Tibial artery (tissue), 4 donors: ENCODE measurements at places on chromosomes 2 and 18.

DNA sequence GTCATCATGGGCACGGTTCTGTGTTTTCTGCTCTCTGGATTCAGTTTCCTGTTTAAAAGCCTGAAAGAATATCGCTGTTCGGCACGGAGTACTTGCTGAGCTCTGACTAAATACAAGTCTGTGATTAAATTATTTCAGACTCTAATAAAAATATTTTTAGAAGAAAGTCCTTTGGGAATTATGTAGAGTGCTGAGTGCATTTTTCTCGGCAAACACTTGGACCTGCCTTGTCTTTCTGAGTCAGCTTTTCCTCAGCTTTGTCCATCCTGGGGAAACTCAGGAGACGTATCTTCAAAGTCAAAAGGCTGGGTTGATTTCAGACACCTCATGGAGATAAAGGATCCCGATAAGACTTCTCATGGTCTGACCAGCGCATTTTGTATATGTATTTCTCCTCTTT lies 45.9 kb downstream of the IL1R2 start:
- DNase-seq, result no peak

- DNase-seq, result no peak
Measured at GRCh38 chr2:133777574-133777960, 209.3 kb upstream of the NCKAP5 start.

GRCh38 chr2:219951099-219951498 lies 323.7 kb downstream of the SLC4A3 start:
- no peak for DNase-seq

GRCh38 chr2:168632709-168633121 lies 169.7 kb upstream of the NOSTRIN start:
- no peak for DNase-seq

DNA sequence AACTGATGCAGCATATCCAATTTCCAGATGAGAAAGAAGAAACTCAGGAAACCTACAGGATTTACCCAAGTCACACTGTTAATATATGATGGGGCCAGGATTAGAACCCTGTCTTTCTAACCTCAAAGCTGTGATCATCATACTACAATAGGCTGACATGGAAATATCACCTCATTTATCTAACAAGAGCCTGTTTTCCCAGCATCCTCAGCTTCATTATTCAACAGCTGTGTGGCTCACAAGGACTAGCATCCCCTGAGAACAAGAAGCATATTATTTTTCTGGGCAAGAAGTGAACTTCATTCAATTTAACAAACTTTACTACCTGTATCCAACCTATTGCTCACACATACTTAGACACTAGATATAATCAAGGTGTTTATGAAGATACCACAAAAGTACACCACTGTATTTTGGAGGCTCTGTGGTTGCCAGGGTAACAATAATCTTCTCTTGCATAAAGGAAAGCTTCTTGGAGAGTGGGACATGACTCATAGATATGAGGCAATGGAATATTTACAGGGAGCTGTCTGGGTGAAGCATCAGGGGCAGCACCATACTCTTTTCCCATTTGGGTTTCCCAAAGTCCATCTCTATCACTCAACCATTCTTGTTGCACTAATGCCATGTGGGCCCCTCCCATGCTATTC lies 218.2 kb downstream of the RAD51AP2 start:
- DNase-seq, result no peak

DNA sequence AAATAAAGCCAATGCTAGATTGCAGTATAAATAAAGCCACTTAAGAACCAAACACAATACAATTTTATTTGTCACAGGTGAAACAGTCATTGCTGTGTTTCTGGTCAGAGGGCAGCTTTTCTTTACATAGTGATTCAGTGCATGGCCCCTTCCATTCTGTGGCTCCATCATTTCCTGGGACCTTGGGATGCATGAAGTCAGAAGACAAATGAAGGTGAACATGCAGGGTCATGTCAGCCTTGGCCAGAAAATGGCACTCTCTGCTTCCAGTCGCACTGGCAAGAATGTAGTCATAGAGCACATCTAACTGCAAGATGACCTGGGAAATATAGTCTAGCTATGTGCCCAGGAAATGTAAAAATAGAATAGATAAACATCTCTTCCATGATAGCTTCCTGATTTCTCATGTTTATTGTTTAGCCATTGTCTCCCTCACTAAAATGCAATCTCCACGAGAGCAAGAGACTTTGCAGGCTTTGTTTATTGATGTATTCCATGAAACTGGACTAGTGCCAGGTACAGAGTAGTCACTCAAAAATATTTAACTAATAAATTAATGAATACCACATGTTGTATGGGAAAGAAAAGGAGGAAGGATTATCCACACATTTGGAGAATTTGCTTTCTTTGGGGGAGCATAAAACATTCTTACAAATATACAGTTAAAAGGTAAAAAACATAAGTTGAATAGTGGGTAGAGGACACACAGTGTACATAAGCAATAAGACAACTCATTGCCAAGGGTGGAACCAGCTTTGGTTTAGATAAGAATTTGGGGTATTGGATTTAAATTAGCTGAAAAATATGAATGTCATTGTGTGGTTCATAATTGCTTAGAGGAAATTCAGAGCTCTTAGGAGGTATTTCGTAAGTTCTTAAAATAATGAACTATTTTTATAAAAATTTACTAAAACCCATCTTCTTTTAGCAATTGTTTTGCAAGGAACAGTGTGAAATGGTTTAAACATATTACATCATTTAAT lies 343.8 kb downstream of the PID1 start:
- no peak for DNase-seq

GRCh38 chr2:76563730-76564129 lies 853.0 kb upstream of the GCFC2 start:
- no peak for DNase-seq

- DNase-seq, result peak; percentile 14
Measured at GRCh38 chr2:217803653-217803960, 199.2 kb downstream of the TNS1 start.

GRCh38 chr2:206556357-206556949 lies 85.8 kb upstream of the FAM237A start:
- no peak for DNase-seq

DNA sequence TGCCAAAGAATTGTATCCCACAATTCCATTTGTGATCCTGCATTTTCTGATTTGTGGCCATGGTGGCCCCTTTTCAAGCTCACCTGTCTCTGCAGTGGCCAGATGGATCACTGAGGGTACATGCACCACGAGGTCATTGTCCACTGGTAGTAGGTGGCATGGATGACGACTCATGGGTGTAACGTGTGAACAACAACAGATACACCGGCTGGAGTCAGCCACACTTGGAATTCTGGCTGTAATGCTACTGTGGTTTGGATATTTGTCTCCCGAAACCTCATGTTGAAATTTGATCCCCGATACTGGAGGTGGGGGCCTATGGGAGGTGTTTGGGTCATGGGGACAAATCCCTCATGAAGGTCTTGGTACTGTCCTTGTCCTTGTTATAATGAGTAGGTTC lies 102.2 kb upstream of the TAF1B start:
- no peak for DNase-seq

- DNase-seq, result no peak
Measured at GRCh38 chr2:198385856-198386255, 581.5 kb downstream of the PLCL1 start.

- no peak for DNase-seq
Measured at GRCh38 chr2:56357655-56358295, 174.0 kb downstream of the CCDC85A start.

DNA sequence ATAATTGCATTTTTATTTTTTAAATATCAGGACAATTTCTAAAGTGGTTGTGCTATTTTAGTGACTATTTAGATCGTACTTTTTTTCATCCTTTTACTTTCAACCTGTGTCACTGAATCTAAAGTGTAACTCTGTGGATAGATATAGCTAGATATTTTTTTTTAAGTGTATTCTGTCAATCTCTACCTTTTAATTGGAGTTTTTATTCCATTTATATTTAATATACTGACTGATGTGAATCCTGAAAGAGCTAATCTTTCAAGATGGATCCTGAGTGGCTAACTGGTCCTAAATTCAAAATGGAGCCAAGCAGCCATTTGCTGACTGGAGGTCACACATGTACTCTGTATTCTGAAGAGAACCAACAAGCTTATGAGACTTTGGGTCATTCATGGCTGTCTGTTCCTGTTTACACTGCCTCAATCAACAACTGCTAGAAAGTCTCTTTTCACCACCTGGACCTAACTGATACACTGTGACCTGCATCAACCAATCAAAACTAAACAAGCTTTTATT lies 4.6 kb upstream of the PSMD14 start:
- DNase-seq, result no peak

GRCh38 chr2:6031200-6031867 lies 339.1 kb downstream of the SOX11 start:
- no peak for DNase-seq

DNA sequence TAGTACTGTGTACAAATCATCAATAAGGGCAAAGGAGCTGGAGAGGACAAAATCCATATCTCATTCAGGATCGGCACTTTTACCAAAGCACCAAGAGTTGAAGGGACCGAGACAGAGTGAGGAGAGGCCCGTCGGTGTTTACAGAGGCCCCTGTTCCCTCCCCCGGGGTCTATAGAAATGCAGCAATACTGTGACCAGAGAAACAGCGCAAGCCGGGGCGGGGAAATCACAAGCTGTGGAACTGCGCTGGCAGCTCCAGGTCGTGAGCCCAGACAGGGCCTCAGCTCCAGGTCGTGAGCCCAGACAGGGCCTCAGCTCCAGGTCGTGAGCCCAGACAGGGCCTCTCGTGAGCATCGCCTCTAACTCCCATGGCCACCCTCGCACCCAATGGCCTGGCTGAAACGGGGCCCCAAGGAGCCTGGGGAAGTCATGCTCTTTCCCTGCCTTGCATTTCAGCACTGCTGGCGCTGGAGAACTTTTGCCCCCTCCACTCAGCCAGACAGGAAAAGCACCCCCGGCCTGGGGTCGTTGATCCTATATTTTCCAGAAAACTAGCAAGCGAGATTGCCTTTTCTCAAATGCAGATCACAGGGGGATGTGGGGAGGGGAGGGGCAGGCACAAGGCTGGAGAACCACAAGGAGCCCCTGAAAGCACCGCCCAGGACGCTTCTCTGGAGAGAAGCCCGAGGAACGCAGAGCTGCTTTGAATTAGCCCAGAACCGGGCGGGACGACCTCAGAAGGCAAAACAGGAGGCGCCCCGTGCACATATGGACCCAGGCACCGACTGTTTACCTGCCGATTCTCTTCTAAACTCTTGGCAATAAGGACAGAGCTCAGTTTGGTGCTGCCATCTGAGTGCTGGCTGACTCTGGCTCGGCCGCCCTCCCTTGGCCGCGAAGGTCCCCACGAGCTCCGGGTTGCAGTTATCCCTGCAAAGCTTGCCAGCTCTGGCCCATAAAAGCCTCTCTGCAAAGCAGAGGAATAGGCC lies 223.7 kb downstream of the ACKR3 start:
- no peak for DNase-seq

DNA sequence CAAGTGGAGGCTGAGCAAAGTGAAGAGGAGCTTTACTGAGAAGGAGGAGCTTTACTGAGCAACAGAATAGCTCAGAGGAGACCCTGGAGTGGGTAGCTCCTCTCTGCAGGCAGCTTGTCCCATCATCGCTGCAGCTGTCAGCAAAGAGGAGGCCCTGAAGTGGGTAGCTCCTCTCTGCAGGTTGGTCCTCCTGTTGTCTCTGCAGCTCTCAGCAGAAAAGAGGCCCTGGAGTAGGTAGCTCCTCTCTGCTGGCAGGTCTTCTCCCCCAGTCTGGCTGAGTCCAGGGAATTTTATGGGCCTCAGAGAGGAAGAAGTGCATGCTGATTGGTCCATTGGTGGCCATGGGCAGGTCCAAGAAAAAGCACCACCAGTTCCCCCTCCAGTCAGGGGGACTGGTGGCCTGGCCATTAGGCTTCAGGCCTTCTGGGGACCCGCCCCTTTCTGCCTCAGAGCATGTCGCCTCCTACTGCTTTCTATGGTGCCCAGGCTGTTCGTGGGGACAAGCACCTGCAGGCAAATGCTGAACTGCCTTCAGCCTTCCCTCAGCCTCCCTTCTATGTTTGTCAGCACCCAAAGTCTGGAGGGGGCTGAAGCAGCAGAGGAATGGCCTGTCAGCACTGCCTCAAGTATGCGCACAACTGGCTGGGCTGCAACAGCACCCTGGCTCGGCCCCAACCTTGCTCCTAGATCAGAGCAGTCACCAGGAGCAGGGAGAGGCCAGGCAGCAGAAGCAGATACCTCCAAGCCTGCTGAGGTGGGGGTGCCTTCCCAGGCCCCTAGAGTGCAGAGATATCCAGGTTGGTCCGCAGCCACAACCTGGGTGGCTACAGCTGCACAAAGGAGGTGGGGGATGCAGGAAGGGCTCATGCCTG lies 5.9 kb downstream of the ZSCAN30 start:
- DNase-seq, result no peak

GRCh38 chr2:227267410-227268115 lies 57.5 kb upstream of the MFF start:
- no peak for DNase-seq

DNA sequence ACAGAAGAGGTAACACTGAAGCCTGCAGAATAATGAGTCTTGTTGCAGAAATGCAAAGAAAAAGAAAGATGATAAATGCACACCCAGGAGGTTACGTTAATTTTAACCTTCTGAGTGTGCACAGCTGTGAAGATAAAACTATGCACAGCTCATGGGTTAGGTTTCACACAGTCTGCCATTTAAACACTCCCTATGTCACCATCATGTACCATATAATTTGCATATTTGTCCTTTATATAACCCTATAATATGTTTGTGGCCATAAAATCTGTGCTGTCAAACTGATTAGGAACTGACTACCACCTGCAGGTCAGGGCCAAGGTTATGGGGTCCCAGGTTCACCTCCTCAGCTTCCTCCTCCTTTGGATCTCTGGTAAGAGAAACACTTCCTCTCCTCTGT lies 205.5 kb downstream of the RPIA start:
- no peak for DNase-seq

DNA sequence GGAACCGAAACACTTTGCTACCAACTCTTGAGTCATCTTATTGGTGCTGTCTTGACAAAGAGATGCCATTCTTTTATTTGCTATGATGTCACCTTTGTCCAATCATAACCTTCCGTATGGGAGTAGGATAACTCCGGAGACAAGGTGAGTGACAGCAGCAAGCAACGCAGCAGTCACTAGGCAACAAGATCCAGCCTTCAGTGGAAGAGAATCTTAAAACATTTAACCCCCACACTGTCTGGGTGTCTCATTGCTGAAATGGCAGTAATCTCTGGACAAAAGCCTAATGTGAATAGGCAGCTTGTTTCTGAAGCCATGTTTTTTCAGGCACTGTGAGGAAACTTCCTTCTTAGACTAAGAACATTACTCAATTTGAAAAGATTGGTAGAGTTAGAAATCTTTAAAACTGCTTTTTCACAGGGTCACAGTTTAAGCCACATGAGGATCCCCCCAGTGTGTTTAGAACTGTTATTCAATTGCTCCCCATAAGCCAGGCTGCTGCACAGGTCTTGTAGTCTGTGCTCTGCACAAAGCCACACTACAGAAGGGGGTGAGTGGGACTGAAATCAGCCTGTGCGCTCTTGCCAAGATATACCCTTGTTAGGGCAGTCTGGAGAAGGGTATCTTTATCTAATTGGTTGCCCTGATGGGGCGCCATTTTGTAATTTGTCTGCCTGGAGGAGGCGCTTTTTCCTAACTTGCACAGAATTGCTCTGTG lies 131.5 kb upstream of the STON1 start:
- DNase-seq, result no peak

DNA sequence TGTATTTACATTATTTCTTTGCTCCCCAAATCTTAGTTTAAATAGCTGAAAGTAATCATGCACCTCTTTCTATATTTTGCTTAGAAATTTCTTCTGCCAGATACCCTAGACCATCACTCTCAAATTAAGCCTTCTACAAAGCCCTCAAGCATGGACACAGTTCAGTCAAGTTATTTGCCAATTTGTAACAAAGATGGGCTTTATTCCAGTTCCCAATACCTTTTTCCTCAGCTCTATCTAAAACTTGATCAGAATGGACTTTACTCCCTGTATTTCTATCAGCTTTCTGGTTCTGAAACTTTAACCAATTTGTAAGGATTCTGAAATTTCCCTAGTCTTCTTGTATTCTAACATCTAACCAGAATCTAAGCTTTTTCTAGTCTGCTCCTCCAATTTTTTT lies 56.6 kb downstream of the SYT4 start:
- no peak for DNase-seq
